ENCODE measurements at places on chromosomes 1 and 21. TPM values are rescaled to one million over a fixed set of nuclear protein-coding genes. Genes with fewer than 3 reads are reported as not detected.

Gene OR2L3
- not detected for total RNA-seq

Gene OVAAL
- total RNA-seq, result not detected

Gene DSTYK
- total RNA-seq, result 15.2 TPM

Gene LRIG2
- total RNA-seq, result 47.0 TPM

Gene KCNJ15
- 38.4 TPM for total RNA-seq

Gene TRAF3IP3
- total RNA-seq, result 2.2 TPM

Gene OR2L5
- total RNA-seq, result not detected

Gene OR2T11
- not detected for total RNA-seq

Gene PANK4
- total RNA-seq, result 21.9 TPM

Gene STIL
- total RNA-seq, result 7.2 TPM

Gene NHLH1
- total RNA-seq, result not detected

Gene PIK3C2B
- 29.6 TPM for total RNA-seq

DNA sequence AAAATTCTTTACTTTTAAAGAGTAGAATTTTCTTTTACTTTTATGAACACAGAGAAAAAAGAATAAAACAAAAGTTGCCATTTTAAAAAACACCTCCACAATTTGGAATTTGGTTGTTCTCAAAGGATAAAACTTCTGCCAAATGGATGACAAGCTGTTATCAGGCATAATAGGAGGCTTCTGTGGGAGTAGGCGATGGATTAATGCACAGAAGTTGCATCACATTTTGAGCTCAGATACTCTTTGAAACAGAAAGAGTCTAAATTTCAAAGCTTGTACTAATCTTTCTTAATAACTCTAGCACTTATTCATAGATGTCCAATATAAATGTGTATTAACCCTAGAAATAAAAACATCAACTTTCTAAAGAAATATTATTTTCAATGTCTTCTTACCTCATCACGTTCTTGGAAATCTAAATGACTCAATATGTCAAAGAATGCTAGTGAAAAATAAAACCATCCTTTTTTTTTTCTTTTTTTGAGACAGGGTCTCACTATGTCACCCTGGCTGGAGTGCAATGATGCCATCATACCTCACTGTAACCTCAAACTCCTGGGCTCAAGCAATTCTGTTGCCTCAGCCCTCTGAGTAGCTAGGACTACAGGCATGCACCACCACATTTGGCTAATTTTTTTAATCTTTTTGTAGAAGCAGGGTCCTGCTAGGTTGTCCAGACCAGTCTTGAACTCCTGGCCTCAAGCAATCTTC is 112.8 kb upstream of the USP25 start:
- no peak overlapping the region for H3K4me3 ChIP-seq
- no peaks in the 10 kb centered on the region for H3K27me3 ChIP-seq
- no peaks in the 10 kb centered on the region for H3K4me1 ChIP-seq
- peak; percentile 25 for DNase-seq

- no peaks in the 10 kb centered on the region for H3K36me3 ChIP-seq
- no peak overlapping the region for H3K4me3 ChIP-seq
- no peaks in the 10 kb centered on the region for H3K27me3 ChIP-seq
- DNase-seq, result no peak
- peaks cover 3% of the 10 kb centered on the region for H3K4me1 ChIP-seq
These were observed 217.2 kb upstream of the IRF2BP2 start for GRCh38 chr1:234827181-234827580.

GRCh38 chr1:160954158-160955104 is at the start of gene ITLN2:
Gene ITLN2, minus strand, starts transcription at chr1:160954809. Its CDS starts 68 bp downstream, at chr1:160954741.
- H3K36me3 ChIP-seq, result no peaks in the 10 kb centered on the region
- no peaks in the 10 kb centered on the region for H3K27me3 ChIP-seq
- peak; percentile 66 for DNase-seq
- no peak within 1 kb of the TSS for H3K4me3 ChIP-seq
- peak within 1 kb of the TSS; percentile 6 for H3K27ac ChIP-seq

DNA sequence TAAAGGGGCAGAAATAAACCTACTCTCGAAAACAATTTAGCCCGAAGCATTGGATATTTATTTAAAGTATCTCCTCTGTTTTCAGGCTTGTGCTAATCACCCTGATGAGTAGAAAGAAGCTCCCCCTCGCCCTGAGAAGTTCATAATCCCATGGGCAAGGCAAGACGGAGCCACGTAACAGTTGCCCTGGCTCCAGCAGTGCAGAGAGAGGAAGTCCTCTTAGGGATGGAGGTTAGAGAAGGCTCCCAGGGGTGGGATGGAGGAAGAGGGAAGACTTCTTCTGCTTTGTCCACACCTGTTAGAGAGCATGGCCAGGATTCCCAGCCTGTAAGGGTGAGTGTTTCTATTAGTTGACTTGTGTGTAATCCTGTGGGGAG is 3.4 kb upstream of the GPR25 start:
- H3K36me3 ChIP-seq, result no peaks in the 10 kb centered on the region
- no peak for DNase-seq
- H3K4me1 ChIP-seq, result peaks cover 27% of the 10 kb centered on the region
- no peak overlapping the region for H3K4me3 ChIP-seq
- peak overlapping the region; percentile 29 for H3K27ac ChIP-seq
- peaks cover 10% of the 10 kb centered on the region for H3K27me3 ChIP-seq

DNA sequence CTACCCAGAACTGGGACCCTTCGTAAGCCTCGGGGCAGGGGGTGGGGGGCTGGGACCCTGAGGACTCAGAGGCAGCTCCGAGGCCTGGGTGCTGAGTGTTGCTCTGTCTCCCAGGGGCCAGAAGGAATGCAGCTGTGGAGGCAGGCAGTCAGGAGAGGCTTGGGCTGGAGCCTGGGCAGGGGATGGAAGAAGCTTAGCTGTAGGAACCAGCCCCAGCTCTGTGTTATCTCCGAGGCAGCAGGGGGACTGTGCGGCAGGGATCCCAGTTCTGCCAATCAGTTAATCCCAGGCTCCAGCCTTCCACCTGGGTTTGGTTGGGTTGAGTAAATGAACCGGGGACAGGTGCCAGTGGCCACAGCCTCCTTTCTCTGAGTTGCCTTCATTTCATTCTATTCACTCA is 8.2 kb upstream of the GRIK3 start:
- peaks cover 9% of the 10 kb centered on the region for H3K27me3 ChIP-seq
- no peaks in the 10 kb centered on the region for H3K4me1 ChIP-seq
- no peak for DNase-seq
- no peaks in the 10 kb centered on the region for H3K36me3 ChIP-seq

GRCh38 chr1:185438936-185439335 is 121.9 kb upstream of the IVNS1ABP start:
- no peak for DNase-seq
- H3K4me1 ChIP-seq, result peaks cover 7% of the 10 kb centered on the region
- H3K4me3 ChIP-seq, result no peak overlapping the region
- no peaks in the 10 kb centered on the region for H3K27me3 ChIP-seq

- no peaks in the 10 kb centered on the region for H3K27me3 ChIP-seq
- no peak overlapping the region for H3K27ac ChIP-seq
- H3K4me1 ChIP-seq, result peaks cover 12% of the 10 kb centered on the region
- DNase-seq, result no peak
These were observed 10.8 kb upstream of the TMPRSS2 start for GRCh38 chr21:41518757-41519156.

DNA sequence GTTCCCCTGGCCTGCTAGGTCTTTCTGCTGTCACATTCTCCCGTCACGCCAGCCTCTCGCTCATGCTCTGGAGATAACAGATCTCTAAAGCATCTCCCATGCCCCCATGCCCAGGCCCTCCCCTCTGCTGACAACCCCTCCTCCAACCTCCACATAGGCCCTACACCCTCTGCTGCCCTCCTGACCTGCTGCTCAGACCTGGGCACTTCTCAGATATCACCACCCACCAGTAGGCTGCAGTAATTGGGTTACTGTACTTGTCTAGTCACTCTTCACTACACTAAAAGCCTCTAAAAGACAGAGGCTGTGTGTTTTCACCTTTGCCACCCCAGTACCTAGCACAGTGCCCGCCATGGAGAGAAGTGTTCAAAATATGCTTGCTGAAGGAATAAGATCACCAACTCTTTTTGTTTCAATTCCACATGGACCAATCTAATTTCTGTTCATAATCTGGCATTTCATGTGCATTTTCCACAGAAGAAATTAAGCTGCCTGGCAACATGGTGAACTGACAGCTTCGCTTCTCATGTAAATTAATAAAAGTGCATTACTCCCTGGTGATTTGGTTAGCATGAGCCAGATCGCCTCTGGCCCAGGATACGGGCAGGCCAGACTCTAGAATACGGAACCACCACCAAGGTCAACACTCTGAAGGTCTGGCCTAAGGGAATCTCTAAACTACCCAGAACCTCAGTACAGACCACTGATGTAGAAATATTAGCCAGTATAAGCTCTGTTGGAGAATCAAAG is 20.7 kb downstream of the LBR start:
- peaks cover 100% of the 10 kb centered on the region for H3K36me3 ChIP-seq
- DNase-seq, result no peak
- no peak overlapping the region for H3K4me3 ChIP-seq
- H3K27ac ChIP-seq, result no peak overlapping the region

- DNase-seq, result no peak
- no peaks in the 10 kb centered on the region for H3K36me3 ChIP-seq
- H3K27ac ChIP-seq, result no peak overlapping the region
- H3K4me1 ChIP-seq, result no peaks in the 10 kb centered on the region
- H3K4me3 ChIP-seq, result no peak overlapping the region
These were observed 7.3 kb upstream of the GIPC2 start for GRCh38 chr1:78038491-78038939.

DNA sequence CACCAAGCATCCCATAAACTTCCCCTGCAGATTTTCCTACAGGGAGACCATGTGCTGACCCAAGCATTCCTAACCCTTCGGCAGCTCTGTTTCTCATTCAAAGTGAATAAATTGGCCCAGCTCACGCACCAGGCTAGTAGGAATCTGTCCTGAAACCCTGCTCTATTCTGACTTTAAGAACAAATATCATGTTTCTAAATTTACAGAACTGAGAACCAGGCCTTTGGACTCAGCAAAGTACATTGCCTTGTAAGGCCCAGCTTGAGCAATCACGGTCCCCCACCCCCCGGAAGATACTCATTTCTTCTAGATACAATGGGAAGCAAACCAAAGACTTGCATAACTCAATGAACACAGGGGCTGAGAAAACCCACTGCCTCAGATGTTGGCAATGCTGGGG is 160.1 kb upstream of the NFIA start:
- H3K27ac ChIP-seq, result no peak overlapping the region
- H3K4me1 ChIP-seq, result peaks cover 34% of the 10 kb centered on the region
- H3K36me3 ChIP-seq, result no peaks in the 10 kb centered on the region
- H3K27me3 ChIP-seq, result no peaks in the 10 kb centered on the region
- no peak overlapping the region for H3K4me3 ChIP-seq

DNA sequence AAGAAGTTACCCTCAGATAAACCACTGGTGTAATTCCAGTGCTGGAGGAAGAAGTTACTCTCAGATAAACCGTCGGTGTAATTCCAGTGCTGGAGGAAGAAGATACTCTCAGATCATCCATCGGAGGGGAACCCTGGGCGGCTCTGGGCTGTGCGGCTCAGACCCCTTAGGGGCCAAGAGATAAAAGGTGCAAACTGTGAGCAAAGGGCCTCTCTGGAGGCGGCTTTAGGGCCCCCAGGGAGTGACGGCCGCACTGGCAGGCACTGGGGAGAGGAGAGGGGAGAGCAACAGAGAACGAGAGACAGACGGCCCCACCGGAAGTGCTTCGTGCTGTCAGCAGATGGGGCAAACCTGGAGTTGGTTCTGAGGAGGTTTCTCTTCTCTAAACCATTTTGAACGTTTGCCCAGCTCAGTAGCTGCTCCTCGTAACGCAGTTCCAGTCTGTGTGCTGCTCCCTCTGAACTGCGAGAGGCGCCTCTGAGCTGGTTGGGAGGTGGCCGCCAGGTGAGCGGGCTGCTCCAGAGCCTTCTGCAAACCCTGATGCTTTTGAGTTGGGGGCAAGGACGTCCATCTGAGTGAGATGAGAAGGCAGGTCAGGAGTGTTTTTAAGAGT is 62.6 kb upstream of the COL6A1 start:
- no peak overlapping the region for H3K4me3 ChIP-seq
- H3K4me1 ChIP-seq, result peaks cover 7% of the 10 kb centered on the region
- H3K27me3 ChIP-seq, result no peaks in the 10 kb centered on the region
- no peak for DNase-seq
- no peak overlapping the region for H3K27ac ChIP-seq
- no peaks in the 10 kb centered on the region for H3K36me3 ChIP-seq

GRCh38 chr1:198669771-198670170 is 30.9 kb downstream of the PTPRC start:
- no peaks in the 10 kb centered on the region for H3K27me3 ChIP-seq
- DNase-seq, result no peak
- no peak overlapping the region for H3K27ac ChIP-seq
- H3K4me1 ChIP-seq, result no peaks in the 10 kb centered on the region

DNA sequence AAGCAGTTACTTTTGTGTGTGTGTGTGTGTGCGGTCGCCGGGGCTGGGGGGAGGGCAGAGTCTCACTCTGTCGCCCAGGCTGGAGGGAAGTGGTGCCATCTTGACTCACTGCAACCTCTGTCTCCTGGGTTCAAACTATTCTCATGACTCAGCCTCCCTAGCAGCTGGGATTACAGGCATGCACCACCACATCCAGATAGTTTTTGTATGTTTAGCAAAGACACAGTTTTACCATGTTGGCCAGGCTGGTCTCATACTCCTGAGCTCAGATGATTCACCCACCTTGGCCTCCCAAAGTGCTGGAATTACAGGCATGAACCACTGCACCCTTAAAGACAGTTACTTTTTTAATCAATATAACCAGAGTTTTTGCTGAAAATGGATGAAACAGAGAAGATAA is 207.0 kb downstream of the PTPRC start:
- H3K4me1 ChIP-seq, result no peaks in the 10 kb centered on the region
- no peaks in the 10 kb centered on the region for H3K36me3 ChIP-seq
- H3K27me3 ChIP-seq, result no peaks in the 10 kb centered on the region
- H3K4me3 ChIP-seq, result no peak overlapping the region

GRCh38 chr1:72637593-72637992 is 355.3 kb upstream of the NEGR1 start:
- no peaks in the 10 kb centered on the region for H3K36me3 ChIP-seq
- H3K27ac ChIP-seq, result no peak overlapping the region
- no peaks in the 10 kb centered on the region for H3K27me3 ChIP-seq

DNA sequence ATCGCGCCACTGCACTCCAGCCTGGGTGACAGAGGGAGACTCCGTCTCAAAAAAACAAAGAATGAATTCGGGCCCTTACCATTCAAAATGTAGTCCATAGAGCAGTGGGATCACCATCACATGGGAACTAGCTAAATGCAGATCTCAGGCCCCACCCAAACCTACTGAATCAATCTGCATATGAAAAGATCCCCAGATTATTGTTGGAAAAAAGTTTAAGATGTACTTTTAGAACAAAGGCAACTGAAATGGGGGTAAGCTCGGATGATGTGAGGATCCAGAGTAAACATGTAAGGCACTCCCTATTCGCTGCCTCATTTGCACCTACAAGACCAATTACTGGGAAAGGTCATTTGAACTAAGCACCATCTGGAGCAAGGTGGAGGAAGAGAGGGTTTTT is 803 bp upstream of the FLAD1 start:
- H3K36me3 ChIP-seq, result peaks cover 27% of the 10 kb centered on the region
- no peaks in the 10 kb centered on the region for H3K27me3 ChIP-seq
- peaks cover 16% of the 10 kb centered on the region for H3K4me1 ChIP-seq
- peak overlapping the region; percentile 70 for H3K4me3 ChIP-seq
- DNase-seq, result no peak

- no peak overlapping the region for H3K4me3 ChIP-seq
- H3K4me1 ChIP-seq, result peaks cover 3% of the 10 kb centered on the region
- H3K27ac ChIP-seq, result peak overlapping the region; percentile 32
- no peaks in the 10 kb centered on the region for H3K36me3 ChIP-seq
- H3K27me3 ChIP-seq, result no peaks in the 10 kb centered on the region
These were observed 95.6 kb upstream of the F3 start for GRCh38 chr1:94637121-94637520.

- no peak for DNase-seq
- H3K36me3 ChIP-seq, result no peaks in the 10 kb centered on the region
- peak overlapping the region; percentile 85 for H3K4me3 ChIP-seq
These were observed 243 bp downstream of the C1orf21 start for GRCh38 chr1:184387069-184387475.
